ENCODE measurements at places on chromosomes 6 and 20. TPM values are rescaled to one million over a fixed set of nuclear protein-coding genes. Genes with fewer than 3 reads are reported as not detected.

Gene MYCT1
- total RNA-seq, result 12.5 TPM

Gene ULBP1
- not detected for total RNA-seq

Gene IL17A
- total RNA-seq, result not detected

Gene SPATA25
- total RNA-seq, result 3.9 TPM

Gene OR2B6
- not detected for total RNA-seq

Gene MYLK2
- total RNA-seq, result not detected

Gene MAP7
- total RNA-seq, result 42.4 TPM

Gene MMP24
- 2.5 TPM for total RNA-seq

Gene SYNCRIP
- total RNA-seq, result 67.8 TPM

All from breast epithelium (tissue), 4 donors.